Mesenteric fat pad (tissue), 1 donor: ENCODE measurements at places on chromosomes 16 and 17. TPM values are rescaled to one million over a fixed set of nuclear protein-coding genes. Genes with fewer than 3 reads are reported as not detected.

The SCN4A gene
- 27.1 TPM for total RNA-seq

DNA sequence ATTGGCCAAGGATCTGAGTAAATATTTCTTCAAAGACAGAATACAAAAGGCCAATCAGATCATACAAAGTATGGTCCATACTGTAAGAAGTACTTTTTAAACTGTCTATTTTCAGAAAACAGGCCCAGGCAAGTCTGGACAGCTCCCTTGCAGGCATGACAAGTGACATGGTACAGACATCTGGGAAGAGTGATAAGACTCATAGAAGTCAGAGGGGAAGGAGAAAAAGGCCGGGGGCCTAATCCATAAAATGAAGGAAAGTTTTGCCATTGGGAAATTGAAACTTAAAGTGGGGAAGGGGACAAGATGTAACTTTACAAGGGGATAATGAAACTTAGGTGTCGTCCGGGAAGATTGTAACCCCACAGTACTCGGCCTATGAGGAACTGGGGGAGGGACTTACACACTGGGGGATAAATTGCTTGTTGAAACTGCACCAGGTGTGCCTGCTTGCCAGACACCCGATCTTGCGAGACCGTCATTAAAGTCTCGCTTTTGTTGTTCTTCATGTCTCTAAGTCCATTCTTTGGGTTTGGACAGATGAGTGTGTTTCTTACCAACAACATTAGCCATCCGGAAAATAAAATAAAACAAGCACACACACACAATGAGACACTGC, 684.0 kb downstream of the CDH11 start:
- DNase-seq: no peak

- no peak for DNase-seq
Measured at GRCh38 chr16:57281791-57282190, 2.7 kb downstream of the PLLP start.

- no peak for DNase-seq
Measured at GRCh38 chr16:67801883-67802282, 4.5 kb downstream of the RANBP10 start.
